WTC11 (cell line): ENCODE measurements at places on chromosomes 12 and 14. TPM values are rescaled to one million over a fixed set of nuclear protein-coding genes. Genes with fewer than 3 reads are reported as not detected.

Gene AVPR1A
- 0.09 to 0.24 TPM (median 0.11 TPM) in 3 replicates for total RNA-seq

DNA sequence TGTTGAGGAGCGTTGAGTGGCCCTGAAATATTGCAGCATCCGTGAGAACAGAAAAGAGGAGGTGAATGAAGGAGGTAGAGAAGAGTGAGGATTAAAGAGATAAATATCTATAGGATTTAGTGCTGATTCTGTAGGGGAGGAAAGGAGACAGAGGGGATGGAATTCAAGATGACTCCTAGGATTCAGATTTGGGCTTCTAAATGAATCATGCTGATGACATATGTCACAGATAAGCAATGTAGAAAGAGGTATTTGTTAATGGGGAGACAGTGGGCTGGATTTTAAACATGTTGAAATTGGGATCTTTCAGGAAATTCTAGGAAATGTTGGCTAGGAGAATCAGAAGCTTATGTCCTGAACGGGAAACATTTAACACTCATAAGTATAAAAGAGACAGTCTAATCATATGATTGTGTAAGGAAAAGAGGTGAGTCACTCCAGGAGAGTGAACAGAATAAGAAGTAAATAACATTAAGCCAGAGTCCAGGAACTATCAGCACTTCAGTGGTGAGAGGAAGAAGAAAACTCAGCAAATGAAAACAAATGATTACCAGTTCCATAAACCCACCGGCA is 58.1 kb upstream of the DIO2 start:
- no peak for DNase-seq

DNA sequence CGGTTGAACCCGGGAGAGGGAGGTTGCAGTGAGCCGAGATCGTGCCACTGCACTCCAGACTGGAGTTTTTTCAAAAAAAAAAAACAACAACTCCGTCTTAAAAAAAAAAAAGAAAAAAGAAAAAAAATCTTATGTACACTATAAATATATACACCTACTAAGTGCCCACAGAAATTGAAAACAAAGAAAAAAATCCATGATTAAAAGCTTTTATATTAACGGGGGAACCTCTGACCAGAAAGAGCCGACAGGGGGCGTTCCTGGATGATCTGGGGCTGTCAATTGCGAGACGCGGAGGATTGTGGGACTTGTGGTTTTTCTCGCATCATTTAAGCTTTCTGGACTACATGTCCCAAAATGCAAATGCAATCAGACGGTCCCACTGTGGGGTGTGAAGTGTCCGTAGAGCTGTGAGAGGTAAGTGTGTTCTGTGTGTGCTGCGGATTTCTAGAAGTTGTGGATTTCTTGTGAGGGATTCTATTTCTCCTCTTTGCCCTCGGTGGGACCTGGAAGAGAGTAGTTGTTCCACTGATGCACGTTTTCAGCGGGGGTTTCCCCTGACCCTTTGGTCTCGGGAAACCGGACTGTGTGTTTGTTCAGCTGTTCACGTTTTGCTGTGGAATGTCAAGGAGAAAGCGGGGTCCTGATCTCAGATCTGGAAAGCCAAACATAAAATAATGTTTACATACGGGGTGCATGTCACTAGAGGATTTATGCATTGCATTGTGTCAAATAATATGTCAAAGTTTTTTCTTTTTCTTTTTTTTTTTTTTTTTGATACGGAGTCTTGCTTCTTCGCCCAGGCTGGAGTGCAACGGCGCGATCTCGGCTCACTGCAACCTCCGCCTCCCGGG is at the start of gene SIRT4:
Gene SIRT4, plus strand, starts transcription at position 360 of the 854 bp plus-strand sequence. CDS start 1,241 bp downstream, outside the sequence.
- DNase-seq = peak; percentile 89

- DNase-seq = peak; percentile 57
Observed at GRCh38 chr14:73245480-73246325, 8.4 kb downstream of the PAPLN start.

DNA sequence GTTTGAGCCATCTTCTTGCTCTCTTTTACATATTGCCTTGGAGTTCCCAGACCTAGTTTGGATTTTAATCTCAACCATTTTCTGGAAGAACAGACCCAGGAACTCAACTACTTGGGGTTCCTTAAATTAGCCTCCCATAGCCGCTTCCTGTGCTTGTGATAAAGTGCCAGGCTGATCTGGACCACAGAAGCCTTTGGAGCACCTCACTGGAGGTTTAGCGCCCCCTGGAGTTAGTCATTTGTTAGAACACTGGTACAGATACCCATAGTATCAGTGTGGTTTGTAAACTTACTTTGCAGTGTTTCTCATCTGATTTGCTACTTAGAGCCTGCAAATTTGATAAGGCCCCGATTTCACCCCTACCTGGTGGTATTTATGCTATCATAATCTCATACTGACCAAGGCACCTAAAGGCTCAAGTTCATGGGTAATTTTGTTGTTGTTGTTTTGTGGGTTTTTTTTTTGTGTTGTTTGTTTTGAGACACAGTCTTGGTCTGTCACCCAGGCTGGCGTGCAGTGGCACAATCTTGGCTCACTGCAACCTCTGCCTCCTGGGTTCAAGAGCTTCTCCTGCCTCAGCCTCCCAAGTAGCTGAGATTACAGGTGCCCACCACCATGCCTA is 3.7 kb downstream of the UNC119B start:
- DNase-seq = peak; percentile 65

DNA sequence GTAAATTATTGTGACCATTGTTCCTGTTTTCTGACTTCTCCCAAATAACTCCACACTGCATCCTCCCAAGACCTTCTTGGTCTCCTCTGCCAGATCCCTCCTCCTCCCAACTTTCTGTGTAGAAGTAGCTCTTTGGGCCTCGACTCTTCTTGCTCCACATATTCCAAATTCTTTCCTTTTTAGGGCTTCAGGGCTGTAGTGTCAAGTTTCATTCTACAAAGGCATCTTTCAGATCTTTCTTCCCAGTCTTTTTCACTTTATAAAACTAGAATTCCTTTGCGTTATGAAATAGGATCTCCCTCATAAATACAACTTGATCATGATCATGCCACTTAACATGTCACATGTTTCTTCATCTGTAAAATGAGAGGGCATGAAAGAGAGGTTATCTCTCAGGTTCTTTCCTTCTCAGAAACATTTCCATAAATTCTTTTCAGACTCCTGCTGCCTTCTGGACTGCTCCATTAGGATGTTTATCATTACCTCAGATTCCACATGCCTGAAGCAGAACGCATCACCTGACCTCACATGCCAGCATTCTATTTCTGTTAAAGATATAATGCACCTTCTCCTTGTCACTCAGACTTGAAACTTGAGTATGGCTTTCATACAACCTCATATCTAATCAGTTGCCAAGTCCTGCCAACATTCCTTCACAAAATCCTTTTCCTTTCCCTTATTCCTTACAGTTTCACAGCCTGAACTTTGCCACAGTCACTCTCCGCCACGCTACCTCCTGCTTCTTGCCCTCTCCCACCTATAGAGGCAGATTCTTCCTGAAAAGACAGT is 8.5 kb downstream of the SLC38A1 start:
- DNase-seq = no peak

- no peak for DNase-seq
Observed at GRCh38 chr12:121202407-121203355, 7.2 kb upstream of the P2RX4 start.

- DNase-seq = no peak
Observed at GRCh38 chr14:25014440-25014839, 35.5 kb downstream of the STXBP6 start.

Gene KRT5
- not detected in 3 replicates for total RNA-seq

Gene NELL2
- 37.4 to 49.9 TPM (median 45.8 TPM) in 3 replicates for total RNA-seq

- DNase-seq = no peak
Observed at GRCh38 chr12:68378872-68379606, 46.9 kb upstream of the MDM1 start.

- DNase-seq = no peak
Observed at GRCh38 chr12:59322473-59322872, 273.4 kb upstream of the SLC16A7 start.

DNA sequence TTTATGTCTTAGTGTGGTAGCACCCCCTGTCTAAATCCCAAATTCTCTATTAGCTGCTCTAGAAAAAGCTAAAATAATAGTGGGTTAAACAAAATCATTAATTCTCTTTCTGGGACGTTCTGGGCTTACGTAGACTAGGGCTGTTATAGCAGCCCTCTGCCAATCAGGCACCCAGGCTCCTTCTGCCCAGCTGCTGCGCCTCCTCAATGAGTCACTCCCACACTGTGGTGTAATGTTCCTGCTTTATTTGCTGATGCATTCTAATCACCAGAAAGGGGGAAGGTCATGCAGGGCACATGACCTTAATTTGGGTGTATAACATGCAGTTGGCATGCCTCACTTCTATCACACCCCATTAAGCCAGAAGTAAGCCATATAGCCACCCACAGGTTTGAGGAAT is 294.5 kb downstream of the GALC start:
- DNase-seq = no peak
